Kidney glomerular epithelial cell (primary cell): ENCODE measurements at places on chromosomes 11 and 22.

GRCh38 chr22:21051145-21051830 is 5.5 kb downstream of the LRRC74B start:
- no peak for DNase-seq

GRCh38 chr11:3000032-3000961 is 8.2 kb upstream of the NAP1L4 start:
- peak; percentile 31 for DNase-seq

DNA sequence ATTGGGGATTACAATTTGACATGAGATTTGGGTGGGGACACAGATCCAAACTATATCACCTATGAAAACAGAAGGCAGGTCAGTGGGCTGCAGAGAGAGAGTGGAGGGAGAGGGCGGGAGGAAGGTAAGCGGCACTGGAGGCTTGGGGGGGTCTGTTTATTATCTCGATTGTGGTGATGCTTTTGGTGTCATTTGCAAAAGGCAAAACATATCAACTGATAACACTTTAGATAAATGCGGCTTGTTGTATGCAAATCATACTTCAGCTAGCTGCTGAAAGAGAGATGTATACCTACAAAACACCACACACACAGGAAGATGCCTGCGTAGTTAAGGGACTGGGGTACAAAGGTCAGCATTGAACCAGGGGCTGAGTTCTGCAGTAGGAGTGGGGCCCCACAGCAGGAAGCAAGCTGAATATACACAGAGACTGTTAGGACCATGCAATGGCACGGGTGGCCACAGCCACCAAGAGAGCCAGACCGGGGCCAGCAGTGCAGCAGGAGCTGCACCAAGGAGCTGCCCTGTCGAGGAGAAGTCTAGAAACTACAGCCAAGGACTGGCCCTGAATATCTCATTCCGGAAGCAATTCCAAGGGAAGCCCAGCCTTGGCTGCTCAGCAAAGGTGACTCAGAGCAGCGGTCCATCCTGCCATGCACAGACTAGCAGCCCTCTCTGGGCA is 23.8 kb upstream of the TOLLIP start:
- DNase-seq = no peak

GRCh38 chr22:44161673-44162072 is 19.1 kb upstream of the PARVG start:
- no peak for DNase-seq

DNA sequence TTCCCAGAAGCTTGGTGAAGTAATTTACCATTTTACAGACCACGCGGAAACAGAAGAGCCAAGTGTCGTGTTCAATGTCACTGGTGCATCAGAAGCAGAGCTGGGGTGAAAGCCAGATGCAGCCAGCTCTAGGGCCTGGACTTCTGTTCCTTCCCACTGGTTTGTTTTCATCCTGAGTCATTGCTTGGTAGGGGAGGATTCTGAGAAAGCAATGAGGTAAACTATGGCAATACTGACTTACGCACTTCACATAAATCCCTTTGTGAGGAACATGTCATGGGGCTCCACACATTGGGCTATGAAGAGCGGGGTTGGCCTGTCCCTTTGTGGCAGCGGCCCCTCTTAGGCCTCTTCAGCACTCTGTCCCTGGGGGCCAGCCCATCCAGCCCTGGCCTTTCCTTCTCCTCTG is 52.4 kb upstream of the RBFOX2 start:
- DNase-seq = peak; percentile 90

- DNase-seq = peak; percentile 13
Measured at GRCh38 chr22:40452730-40453487, 82.5 kb downstream of the SGSM3 start.

DNA sequence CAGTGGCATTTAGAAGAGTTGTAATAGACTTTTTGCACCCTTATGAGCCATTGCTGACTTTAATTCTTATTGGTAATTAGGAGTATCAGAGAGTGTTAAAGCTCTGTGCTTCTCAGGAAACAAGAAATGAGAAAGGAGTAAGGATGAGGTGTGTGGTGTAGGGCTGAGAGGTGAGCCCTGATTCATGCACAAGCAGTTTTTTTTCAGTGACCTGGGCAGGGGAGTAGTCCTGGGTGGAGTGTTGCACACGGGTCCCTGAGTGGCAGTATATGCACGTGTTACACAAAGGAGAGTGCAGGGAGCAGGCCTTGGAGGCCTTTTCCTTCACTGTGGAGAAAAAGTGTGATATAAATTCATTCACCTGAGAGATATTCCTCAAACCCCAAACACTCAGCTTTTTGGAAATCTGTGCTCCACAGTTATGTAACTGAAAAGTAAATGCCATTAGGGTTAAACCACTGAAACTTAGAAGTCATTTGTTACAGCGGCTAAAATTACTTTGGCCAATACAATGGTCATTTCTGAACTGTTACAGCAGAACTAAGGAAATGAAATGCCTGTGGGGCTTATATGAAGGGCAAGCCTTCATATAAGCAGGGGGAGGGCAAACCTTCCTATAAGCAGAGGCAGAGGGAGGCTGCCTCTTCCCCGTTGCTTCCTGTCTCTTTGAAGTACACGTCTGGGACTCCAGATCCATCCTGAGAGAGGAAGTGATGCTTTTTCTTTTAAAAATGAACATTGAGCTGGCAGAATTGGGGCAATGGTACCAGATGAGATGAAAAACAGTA is 62.6 kb upstream of the OLFML1 start:
- no peak for DNase-seq

GRCh38 chr11:46607516-46607915 is 9.5 kb downstream of the HARBI1 start:
- DNase-seq = no peak

- peak; percentile 70 for DNase-seq
Measured at GRCh38 chr11:105244160-105244825, 104.7 kb upstream of the CARD18 start.

- DNase-seq = no peak
Measured at GRCh38 chr22:25114369-25115362, 85.0 kb upstream of the CRYBB3 start.

GRCh38 chr11:96481771-96482170 is 92.0 kb downstream of the JRKL start:
- DNase-seq = no peak

DNA sequence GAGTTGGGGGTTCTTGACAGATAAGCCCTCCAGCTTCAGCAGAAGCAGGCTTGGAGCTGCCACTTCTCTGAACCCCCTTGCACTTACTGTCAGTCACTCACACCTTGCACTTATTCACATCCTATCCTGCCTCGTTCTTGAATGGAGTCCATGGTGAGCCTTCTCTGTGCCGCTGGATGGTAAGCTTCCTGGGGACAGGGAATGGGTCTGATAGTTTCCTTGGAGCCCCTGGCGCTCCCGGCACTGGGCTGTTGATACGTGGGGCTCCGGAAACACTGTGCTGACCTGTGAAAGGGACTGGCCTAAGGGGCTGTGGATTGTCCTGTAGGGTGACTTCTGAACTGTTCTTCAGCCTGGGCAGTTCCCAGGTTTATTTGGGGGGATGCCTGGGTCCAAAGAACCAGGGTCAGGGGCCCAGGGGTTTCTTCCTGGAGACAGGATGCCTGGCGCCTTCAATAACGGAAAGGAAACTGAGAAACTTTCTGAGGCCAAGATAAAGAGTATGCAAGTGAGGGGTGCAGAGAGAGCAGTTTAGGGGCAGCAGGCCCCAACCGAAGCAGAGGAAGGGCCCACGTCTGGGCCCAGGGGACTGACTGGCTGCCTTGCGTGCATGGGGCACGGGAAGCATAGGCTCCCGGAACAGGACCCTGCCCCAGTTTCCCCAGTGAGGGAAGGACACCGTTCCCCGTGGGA is 709 bp upstream of the ST3GAL4 start:
- DNase-seq = no peak

DNA sequence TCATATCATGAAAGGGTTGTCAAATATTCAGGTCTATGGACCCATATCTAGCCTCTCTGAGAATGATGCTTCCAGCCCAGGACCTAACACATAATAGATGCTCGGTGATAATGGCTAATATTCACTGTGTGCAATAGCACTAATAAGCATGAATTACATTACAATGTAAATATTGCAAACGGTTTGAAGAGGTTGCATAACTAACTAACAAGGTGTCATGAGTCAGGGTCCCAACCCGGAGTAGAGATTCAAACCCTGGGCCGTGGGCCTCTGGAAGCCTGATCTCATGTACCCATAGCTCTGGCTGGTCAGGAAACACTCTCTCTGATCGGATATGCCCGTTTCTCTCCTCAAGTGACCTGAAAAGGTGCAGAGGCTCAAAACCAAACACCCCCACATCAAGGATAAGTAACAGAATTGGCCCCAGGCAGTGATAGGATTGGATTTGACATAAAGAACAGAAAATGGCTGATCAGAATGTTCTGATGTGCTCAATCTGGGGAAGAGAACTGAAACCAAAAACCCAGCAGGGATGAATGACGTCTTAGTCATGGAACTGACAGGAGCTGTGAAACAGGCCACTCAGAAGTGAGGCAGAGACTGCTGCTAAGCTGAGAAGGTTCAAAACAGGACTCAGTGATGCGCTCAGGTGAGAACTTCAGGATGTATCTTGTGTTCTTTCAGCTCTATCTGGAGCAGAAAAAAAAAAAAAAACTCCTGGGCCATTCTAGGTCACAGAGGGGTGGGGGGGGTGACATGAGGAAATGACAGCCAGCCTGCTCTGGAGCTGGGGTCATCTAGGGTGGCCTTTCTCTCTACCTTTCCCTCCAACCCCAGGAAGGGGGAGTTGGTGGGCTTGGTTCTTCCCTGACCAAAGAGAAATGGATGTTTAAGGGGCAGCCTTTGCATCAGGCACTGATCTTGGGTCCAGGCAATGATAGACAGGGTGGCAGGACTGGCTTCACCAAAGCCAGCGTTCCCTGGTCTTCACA is 6.6 kb upstream of the KCTD17 start:
- DNase-seq = no peak

DNA sequence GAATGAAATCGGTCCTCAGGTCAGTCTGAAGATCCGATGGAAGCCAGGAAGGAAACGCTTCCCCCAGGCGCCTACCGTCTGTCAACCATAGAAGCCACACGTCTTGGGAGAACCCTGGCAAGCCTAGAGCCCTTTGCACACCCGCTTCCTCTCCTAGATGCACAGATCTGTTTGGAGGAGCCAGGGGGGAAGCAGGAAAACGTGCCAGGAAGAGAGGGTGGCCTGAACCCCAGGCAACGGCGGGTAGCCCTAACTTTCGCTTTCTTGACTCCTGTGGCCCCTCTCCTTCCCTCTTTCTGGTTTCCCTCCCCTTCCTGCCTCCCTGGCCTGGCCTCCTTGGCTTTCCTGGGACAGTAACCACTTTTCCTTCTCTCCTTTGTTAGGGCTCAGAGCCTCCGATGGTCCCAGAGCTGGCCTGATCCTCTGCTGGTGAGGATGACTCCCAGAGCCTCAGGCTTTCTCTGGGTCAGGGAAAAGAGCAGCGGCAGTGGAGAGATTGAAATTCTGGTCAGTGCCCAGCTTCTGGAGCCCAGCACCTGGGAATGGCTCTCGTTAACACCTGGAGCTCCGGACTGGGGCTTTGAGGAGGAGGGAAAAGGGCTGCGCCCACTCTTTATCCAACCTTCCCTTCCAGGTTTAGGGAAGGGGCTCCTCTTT is 2.1 kb downstream of the FXYD6 start:
- no peak for DNase-seq

- DNase-seq = no peak
Measured at GRCh38 chr11:657691-658126, 20.6 kb downstream of the DRD4 start.

DNA sequence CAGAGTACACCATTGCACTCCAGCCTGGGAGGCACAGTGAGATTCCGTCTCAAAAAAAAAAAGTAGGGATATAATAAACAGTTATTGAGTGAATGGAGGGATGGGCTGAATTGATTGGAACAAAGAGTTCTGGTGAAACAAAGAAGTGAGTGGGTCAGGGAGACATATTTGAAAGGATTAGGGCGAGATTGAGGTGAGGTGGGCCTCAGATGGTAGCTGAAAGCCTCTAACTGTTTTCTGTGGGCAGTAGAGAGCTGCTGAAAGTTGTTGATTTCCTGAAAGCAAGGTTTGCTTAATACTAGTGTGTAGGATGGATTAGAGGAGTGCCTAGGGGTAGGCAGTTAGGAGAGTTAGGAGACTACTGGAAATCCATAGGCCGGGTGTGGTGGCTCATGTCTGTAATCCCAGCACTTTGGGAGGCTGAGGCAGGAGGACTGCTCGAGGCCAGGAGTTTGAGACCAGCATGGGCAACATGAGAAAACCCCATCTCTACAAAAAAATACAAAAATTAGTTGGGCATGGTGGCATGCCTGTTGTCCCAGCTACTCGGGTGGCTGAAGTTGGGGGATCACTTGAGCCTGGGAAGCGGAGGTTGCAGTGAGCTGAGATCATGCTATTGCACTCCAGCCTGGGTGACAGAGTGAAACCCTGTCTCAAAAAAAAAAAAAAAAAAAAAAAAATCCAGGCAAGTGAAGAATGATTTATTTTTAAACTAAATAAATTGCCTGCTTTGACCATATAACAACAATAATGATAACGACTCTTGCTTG is 41.4 kb upstream of the PTPRJ start:
- DNase-seq = no peak

GRCh38 chr22:26646158-26646557 is 11.2 kb upstream of the MIAT start:
- no peak for DNase-seq

- no peak for DNase-seq
Measured at GRCh38 chr11:16311831-16312230, 44.5 kb downstream of the SOX6 start.

- DNase-seq = no peak
Measured at GRCh38 chr22:41996826-41997225, 1.8 kb upstream of the WBP2NL start.

- peak; percentile 61 for DNase-seq
Measured at GRCh38 chr11:6362873-6363678, 27.2 kb upstream of the SMPD1 start.

DNA sequence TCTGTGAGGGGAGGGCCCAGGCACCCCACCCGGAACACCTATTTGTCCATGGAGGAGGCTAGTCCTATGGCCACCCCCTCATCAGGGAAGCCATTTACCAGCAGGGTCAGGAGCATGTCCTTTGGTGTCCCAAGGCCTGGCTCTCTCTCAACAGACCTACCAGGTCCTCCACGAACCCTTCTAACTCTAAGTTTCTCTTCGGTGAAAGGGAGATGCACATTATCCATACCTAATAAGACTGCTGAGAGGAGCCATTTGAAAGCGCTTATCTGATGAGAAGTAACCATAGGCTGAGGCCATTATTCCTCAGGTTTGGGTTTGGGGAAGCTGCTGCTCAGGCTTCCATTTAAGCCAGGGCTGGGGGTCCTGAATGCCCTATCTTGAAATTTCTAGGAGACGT is 9.2 kb upstream of the TOP3B start:
- DNase-seq = no peak

DNA sequence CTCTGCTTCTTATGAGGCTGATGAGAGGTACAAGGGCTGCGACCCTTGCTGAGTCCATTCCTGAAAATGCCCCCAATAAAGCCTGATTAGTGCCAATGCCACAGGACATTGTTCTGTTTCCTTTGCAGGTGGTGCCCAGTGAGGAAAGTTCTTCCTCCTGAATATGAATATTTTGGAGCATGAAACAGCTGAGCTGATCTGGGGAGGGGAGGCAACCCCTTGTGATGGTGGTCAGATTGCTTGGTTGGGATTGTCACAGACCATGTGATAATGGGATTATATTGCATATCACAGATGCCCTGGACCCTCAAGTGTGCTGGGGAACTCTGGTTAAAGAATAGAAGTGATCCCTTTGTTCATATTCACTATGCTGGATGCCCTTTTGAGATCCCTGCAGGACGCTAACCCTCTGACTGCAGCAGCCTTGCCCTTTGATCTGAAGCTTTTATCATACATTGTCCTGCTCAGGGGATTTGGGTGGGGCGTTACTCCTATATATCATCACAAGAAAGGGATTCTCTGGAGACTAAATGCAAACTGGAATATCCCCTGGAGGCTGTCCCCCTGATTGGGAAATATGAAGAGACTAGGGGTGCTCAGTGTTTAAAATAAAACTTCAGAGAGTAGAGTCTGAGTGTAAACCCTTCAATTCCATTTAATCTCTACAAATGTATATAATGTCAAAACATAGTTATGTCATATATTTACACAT is 76.9 kb upstream of the TOP3B start:
- no peak for DNase-seq
